ENCODE measurements at places on chromosomes 2 and 18.

- no peak for DNase-seq
These were observed 76.1 kb downstream of the RHBDD1 start for GRCh38 chr2:226911932-226912331.

- DNase-seq, result no peak
These were observed 93.2 kb downstream of the MYOM1 start for GRCh38 chr18:3126457-3127097.

GRCh38 chr2:61510674-61511671 is 27.2 kb downstream of the XPO1 start:
- no peak for DNase-seq

DNA sequence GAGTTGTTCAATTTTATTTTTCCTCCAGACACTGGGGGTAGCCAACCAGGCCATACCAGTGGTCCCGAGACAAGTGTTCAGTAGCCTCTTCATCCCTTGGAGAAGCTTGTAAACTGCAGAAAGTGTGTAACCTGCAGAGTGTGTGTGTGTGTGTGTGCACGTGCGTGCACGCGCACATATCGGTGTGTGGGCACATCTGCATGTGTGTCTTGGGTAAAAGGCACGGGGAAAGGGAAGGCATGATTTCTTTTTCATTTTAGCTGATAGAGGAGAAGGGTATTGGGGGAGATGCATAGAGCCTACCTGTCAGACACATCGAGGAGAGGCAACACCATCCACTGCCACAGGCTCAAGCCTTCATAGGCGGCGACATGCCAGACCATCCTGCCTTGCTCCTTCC is 181.4 kb downstream of the CLIP4 start:
- no peak for DNase-seq

DNA sequence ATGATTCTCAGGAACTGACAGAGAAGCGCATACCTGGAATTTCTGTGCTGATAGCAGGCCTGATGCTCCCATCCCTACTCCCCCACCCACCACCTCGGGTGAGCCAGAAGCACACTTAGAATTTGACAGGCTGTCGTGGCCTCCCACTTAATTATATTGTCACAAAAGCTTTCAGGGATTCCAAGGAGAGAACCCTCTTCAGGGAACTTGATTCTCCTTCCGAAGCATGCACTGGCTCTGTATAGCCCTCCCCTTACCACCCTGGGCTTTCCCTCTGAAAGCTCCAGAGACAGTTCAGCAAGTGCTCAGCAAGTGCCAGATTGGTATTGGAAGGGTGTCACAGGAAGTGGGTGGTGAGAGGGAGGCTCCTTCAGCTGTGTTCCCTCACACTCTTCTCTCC is 252.5 kb upstream of the SIX2 start:
- DNase-seq, result no peak

GRCh38 chr2:119214453-119215037 is 9.1 kb upstream of the STEAP3 start:
- no peak for DNase-seq

DNA sequence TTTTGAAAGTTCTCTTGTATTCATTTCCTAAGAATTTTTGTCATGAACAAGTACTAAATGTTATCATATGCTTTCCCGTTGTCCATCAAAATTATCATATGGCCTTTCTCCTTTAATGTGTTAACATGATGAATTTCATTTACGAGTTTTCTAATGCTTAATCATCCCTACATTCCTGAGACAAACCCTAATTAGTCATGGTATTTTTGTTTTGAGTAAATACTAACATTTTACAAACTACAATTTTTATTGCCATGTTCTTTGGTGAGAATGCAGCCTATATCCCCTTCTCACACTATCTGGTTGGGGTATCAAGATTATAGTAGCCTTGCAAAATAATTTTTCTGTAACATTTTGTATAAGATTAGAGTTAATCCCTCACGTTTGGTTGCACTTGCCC is 14.5 kb downstream of the SMAD2 start:
- no peak for DNase-seq

- DNase-seq, result no peak
These were observed 64.8 kb downstream of the NPPC start for GRCh38 chr2:231861288-231861931.

DNA sequence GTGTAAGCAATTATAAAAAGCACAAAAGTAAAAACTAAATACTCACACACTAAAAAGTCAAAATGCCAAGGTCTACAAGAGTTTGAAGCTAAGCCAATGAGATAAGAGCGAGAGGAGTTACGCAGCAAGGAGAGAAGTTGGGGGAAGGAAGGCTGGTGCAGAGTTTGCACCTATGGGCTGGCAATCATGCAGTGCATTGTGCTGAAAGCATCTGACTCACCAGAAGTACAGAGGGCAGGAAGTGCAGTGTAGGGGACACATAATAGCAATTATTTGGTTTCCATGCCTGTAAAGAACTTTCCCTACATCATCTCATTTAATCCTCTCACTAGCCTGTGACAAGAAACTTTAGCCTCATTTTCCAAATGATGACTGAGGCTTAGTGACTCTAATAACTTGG is 142.7 kb upstream of the KYNU start:
- no peak for DNase-seq

GRCh38 chr2:27537287-27537686 is 40.6 kb downstream of the GCKR start:
- no peak for DNase-seq

Measured in GM06990 (cell line).